AG08395 (cell line): ENCODE measurements at places on chromosomes 12 and 14.

GRCh38 chr12:96223411-96224218, 29.4 kb downstream of the ELK3 start:
- no peak for DNase-seq

DNA sequence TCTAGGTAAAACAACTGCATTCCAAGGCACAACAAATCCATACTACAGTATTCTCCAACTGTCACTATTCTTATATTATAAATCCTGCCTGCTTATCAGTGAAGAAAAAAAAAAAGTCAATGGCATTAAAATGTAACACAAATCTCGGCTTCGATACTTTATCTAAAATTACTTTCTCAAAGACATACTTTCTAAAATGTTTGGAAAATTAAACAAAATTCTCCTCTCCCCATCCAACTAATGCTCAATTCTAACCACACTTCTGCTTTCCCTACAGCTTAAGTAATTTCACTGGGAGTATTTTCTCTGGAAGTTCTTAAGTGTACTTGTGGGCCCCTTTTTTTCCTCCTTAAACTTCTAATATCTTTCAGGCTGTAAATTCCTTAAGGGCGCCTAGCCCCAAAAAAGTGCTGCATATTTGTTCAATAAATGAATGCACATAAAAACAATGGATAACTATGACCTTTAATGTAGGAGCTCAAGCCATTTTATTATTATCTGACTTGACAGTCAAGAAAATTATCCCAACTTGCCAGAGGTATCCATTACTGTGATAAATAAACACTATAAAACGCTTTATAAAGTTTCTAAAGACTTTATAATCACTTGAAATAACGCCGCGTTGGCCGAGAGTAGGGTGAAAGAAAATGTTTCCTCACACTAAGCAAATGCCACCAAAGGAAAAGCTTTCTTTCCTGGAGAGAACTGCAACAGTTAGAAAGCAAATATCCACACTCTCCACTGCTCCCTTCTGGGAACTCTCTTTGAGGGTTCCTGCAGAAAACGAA, 977 bp downstream of the HEATR5A start:
- DNase-seq: no peak

DNA sequence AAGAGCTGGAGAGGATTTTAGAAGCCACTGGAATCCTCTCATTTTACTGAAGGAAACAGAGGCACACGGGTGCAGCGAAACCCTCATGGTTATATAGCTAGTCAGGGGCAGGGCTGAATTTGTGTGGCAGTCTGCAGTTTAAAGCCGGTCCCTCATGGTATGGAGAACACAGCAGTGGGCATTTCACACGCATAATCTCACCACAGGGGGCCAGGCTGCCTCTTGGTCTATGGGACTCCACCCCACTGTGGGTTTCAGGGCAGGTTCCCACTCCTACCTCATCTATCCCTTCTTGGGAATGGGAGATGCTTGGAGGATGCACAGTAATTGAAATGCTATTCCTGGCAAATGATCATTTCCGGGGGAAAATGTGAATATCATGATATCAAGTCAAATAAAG, 400.6 kb downstream of the RGS6 start:
- DNase-seq: no peak

GRCh38 chr14:69260190-69260860, 367 bp downstream of the GALNT16 start:
- DNase-seq: peak; percentile 8

DNA sequence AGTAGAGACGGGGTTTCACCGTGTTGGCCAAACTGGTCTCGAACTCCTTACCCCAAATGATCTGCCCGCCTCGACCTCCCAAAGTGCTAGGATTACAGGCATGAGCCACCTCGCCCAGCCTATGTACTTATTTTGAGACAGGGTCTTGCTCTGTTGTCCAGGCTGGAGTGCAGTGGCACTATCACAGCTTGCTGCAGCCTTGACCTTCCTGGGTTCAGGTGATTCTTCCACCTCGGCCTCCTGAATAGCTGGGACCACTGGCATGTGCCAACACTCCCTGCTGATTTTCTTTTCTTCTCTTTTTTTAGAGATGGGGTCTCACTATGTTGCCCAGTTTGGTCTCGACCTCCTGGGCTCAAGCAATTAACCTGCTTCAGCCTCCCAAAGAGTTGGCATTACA, 14.0 kb upstream of the HNF1A start:
- DNase-seq: no peak

DNA sequence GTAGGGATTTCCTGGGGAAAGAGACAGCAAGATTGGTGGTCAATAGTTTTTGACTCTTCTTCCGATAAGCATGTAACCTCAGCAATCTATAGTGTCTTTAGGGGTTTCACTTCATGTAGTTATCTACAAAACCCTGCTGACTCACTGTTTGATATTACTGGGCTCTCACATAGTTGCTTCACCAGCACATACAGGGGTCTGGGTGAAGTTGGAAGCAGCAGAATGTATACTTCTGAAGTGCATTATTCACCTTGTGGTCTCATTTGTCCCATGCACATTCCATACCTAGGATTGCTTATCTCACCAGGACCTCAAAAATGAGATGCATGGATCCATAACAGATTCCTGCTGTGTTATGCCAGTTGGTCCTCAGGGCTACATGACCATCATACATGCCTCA, 280.0 kb downstream of the LRIG3 start:
- DNase-seq: no peak

DNA sequence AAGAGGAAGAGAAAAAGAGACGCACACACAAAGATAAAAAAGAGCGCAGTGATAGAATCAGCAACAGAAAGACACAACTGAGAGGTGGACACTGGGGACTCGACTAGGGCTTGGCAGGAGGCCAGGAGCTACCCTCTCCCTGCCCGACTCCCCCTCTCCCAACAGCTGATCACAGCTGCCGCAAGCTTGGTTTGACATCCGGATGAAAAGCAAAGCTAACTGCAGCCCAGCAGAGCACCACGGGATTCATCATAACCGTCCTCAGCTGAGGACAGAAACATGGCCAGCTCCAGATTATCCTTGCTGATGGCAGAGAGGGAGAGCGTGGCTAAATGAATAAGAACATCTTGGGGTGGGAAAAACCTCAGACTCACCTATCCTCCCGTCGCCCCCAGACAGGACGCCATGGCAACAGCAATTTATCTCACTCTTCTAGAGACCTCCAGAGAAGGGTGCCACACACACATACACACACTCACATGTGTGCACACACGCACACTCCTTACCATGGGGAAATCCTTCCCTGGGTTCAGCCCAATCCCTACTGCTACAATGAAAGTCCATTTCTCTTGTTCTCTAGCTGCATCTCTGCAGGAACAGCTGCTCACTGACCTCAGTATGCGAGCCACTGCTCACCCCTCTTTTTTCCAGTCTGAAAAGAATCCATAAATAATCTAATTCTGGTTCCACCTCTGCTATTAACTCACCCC, 135.3 kb downstream of the NTF3 start:
- no peak for DNase-seq

- no peak for DNase-seq
Measured at GRCh38 chr14:21090194-21090939, 8.1 kb downstream of the ZNF219 start.

DNA sequence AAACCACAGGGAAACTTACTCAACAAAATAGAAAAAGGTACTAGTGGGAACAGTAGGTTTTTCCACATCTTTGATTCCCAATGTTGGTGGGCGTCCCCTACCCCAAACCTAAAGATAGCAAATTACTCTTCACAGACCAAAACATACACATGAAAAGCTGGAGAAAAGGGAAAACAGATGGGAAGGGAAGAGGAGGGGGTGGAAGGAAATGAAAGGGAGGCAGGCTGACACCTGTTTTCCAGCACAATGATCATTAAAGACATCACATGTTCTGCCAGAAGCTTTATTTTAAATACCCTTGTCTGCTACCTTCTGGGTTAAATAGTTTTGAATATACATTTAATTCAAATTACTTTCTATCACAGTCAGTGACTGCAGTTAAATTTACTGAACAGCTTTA, 1617.9 kb upstream of the SEL1L start:
- no peak for DNase-seq

GRCh38 chr14:56482310-56482911, 97.2 kb upstream of the TMEM260 start:
- no peak for DNase-seq

DNA sequence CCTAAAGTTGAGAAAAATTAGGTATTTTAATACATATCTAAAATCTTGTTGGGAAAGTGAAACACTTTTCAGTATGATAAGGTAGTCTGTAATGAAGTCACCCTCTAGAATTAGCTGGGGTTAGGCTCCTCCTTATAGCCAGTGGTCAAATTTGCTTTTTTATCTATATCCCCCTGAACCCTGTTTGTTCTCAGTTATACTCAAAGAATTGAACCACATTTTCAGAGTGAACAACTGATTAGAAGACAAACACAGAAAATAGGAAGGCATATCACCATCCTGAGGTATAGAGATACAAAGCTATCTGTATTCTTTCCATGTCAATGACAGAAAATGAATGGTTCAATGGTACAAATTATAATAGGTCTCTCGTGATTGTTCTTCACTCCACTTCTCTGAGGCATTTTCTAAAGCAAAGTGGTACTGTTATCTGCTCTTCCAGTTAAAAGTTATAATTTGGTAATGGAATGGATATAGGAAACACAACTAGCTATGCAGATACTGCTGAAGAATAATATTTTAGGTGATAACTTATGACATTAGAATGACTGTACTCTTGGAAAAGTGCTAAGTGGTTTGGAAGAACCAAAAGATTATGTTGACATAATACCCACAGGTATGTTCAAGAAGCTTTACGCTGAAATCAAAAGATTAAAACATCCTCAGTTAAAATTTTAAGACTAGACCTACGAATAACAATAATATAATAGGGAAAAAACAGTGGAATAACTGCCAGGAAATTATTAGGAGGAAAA, 27.6 kb downstream of the WASHC3 start:
- peak; percentile 3 for DNase-seq

DNA sequence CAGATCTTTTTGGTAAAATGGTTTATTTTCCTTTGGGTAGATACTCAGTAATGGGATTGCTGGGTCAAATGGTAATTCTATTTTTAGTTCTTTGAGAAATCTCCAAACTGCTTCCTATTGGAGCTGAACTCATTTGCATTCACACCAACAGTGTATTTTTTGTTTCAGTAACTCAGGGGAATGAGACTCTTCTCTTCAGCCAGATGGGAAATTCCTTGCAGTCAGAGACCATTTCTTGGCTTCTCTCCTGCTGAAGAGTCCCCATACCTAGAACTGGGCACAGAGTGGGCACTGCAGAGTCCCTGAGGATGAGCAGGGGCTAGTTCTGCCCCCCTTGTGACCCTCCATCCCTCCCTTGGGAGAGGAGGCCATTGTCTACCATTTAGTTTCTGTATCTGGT, 10.8 kb downstream of the SDSL start:
- DNase-seq: no peak

DNA sequence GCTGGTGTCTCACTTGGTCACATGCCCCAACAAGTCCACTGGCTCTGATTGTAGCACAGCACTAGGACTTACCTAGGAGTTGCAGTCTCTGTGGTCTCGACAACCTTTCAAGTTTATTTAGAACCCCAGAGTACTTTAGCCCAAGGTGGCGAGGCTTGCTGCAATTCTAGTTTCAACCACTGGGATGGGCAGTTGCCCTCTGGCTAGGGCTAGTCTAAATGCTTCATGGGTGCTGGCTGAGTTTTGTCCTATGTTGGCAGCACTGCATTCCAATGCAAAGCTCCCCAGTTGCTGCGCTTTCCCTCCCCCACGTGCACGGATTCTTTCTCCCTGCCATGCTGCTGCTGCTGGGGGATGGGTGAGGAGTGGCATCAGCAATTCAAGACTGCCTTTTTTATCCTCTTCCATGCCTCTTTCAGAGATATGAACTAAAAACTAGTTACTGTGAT, 207.9 kb downstream of the SYNE2 start:
- DNase-seq: no peak

- no peak for DNase-seq
Measured at GRCh38 chr12:75982169-75982564, 49.4 kb downstream of the PHLDA1 start.

GRCh38 chr12:14841761-14842160, 1.6 kb downstream of the ART4 start:
- DNase-seq: peak; percentile 79

GRCh38 chr14:106610691-106611090, 1084.3 kb downstream of the TMEM121 start:
- DNase-seq: no peak

DNA sequence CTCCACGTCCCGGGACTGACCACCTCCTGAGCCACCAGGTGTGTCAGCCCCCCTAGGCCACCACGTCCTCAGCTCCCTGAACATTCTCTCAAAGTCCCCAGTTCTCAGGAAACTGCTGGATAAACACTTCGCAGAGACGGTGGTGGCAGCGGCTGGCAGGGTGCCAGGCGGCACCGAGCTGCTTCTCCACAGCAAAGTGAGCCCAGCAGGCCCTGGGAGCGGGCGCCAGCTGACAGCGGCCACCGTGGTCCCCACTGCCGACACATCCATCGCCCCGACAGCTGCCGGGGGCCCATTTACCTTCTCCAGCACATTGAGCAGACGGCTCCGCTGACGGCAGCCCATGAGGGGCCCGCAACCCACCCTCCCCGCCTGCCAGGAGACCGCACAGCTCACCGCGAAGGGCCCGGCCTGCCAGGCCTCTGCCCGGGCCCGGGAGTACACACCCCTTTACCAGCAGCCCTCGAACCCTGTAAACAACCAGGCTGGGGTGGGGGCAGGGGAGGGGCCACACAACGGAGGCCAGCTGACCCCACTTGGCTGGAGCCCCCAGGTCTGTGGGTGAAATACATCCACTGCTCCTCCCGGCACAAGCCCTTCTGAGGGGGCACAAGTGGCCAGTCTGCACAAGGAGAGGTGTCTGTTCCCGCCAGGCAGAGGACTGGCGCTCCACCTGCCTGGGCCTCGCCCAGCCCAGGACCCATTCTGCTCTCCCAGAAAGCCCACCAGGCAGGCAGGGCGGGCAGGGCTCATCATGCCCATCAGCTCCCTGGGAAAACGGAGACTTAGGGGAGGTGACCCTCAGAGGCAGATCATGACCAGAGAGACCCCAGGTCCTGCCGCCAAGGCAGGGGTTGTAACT, 10.5 kb downstream of the AKT1 start:
- no peak for DNase-seq

- DNase-seq: peak; percentile 31
Measured at GRCh38 chr12:98416845-98417244, 98.5 kb upstream of the TMPO start.

DNA sequence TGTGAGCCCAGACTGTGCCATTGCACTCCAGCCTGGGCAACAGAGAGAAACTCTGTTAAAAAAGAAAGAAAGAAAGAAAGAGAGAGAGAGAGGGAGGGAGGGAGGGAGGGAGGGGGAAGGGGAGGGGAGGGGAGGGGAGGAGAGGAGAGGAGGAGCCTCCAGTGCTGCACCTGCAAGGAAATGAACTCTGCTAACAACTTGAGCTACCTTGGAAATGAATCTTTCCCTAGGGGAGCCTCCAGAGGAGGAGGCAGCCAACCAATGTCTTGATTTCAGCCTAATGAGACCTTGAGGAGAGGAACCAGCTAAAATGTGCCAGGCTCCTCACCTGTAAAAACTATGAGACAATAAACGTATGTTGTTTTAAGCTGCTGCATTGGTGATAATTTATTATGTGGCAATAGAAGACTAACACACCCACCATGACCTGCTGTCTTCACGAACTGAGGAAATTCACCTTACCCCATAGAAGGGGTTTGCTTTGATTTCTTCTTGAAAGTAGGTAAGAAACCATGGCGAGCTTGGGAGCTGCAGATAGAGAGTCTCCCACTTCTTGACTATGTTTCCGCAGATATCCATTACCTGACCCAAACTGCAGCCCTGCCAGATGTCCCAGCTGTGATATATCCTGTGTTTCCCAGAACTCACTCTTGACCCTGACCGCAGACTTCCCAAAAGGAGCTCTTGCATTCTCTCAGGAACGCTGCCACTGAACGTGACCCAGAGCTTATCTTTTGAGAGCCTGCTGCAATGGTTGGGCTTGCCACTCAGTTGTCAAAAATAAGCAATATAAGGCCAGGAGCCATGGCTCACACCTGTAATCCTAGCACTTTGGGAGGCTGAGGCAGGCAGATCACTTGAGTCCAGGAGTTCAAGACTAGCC, 31.5 kb upstream of the TMPO start:
- no peak for DNase-seq
